HuH-7.5 (cell line): ENCODE measurements at places on chromosomes 5 and 9.

- no peak for DNase-seq
Measured at GRCh38 chr9:107942856-107943255, 453.3 kb upstream of the KLF4 start.

GRCh38 chr5:132089363-132089762 lies 15.8 kb downstream of the CSF2 start:
- DNase-seq, result no peak

DNA sequence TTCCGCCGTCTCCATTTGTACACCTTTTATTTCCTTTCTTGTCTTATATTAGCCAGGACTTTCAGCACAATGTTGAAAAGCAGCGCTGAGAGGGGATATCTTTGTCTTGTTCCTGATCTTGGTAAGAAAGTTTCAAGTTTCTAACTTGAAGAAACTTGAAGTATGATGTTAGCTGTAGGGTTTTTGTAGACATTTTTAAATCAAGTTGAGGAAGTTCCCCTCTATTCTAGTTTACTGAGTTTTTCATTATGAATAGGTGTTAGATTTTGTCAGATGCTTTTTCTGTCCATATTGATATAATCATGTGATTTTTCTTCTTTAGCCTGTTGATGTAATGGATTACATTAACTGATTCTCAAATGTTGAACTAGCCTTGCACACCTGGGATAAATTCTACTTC lies 425.7 kb downstream of the PIK3R1 start:
- DNase-seq, result no peak

DNA sequence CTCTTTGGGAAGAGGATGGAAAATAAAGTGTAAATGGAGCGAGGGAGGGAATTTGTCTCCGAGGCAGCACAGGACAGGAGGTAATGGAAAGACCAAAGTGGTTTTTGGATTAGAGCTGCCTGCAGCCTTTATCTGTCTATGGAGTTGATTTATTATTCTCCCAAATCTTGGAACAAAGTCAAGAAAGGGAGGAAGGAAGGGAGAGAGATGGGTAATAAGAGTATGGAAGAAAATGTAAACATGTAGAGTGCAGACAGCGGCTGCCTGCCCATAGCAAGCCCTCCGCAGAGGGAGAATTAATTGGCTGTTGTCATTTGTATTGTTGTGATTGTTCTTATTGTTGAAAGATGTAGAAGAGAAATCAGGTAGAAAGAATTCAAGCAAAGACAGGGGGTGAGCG lies 15.7 kb downstream of the KCNIP1 start:
- DNase-seq, result no peak

DNA sequence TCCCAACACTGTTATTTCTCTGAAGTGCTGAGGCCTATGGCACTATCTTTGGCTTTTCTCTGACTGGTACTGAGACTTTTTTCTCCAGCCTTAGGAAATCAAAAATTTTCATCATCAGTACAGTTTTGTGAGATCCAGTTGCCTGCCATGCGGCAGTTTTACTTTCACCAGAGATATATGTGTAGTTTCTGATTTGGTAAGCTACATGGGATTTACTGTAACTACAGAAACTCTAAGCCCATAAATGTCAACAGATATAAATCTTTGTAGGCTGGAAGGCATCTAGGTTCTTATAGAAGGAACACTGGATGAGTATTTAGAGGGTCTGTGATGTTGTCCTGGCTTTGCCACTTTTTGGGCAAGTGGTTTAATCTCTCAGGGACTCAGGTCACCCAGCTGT lies 69.0 kb downstream of the DOCK2 start:
- DNase-seq, result no peak

- DNase-seq, result no peak
Measured at GRCh38 chr5:137491121-137491520, 8.0 kb downstream of the SPOCK1 start.

DNA sequence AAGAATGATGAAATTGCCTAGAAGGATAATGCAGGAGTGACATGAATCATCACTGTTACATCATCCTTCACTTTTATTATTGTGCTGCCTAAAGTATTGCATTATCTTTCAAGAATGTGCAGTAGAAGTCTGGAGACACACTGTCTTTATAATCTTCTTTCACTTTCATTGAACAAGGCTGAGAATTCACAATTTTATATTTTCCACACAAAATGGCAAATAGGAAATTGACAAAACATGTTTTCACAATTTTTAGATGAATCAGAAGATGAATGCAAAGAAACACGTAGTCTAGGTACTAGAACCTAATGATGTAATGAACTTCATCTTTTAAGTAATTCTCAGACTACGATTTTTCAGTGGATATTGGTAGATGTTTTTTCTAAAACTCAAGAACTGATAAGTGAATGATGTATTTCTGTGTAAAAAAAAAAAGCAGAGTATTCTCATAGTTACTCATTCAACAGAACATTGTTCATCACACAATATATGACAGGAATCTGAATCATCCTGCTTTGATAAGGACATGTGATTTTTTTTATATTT lies 131.5 kb upstream of the GRHPR start:
- no peak for DNase-seq

- no peak for DNase-seq
Measured at GRCh38 chr5:62707563-62707962, 128.9 kb downstream of the LRRC70 start.
